ELR (cell line): ENCODE measurements at places on chromosomes 7 and 10.
A peak's percentile ranks its signal among the peaks of the same experiment; 100 is the strongest.

DNA sequence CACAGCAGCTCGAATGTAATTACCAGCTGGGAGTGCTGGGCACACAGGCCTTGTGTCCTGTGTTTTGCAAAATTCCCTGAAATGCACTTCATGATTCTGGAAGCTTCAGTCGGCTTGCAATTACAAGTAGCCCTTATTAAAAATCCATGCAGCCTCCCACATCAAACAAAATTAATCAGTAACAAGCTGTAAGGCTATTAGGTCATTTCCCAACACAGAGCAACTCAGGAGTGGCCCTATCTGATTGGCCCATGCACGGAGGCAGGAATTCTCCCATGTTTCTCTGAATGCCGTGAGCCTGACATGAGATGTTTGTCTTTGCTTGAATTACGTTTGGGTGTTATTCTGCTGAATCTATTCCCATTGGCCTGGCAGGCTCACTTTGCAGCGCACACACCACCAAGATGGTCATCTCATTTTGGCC lies 36.9 kb downstream of the FOXL3 start:
- no peak for DNase-seq

GRCh38 chr7:81672872-81673271 lies 97.0 kb downstream of the HGF start:
- DNase-seq, result no peak

DNA sequence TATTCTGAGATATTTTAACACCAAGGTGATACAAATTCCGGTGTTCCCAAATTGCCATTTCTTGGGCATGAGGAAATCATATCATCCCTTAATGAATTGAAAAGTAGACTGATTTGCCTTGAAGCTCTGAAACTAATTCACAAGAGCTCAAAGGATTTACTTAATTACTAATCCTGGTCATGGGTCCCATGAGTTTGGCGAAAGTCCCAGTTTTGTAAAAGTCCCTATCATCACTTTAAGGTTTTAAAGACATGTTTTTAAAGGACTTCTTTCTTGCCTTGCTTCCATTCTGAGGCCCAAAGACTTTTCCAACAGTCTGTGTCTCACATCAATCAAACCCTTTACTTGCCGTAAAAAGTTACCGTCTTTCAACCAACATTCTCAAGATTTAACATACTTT lies 377.9 kb downstream of the DNAJB9 start:
- no peak for DNase-seq

DNA sequence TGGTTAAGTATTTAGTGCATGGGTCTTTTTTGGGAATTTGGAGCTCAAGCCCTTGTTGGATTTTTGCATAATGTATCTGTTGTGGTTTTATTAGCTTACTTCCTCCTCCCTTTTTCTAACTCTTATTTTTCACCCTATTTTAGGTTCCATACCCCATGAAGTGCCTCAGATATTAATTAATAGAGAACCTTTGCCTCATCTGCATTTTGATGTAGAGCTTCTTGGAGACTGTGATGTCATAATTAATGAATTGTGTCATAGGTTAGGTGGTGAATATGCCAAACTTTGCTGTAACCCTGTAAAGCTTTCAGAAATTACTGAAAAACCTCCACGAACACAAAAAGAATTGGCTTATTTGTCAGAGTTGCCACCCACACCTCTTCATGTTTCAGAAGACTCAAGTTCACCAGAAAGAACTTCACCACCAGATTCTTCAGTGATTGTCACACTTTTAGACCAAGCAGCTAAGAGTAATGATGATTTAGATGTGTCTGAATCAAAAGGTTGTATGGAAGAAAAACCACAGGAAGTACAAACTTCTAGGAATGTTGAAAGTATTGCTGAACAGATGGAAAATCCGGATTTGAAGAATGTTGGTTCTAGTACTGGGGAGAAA lies 28.0 kb downstream of the SIRT1 start:
- no peak for DNase-seq

- no peak for DNase-seq
Measured at GRCh38 chr7:2984091-2984490, 59.6 kb downstream of the CARD11 start.

GRCh38 chr10:86360657-86361056 lies 5.9 kb downstream of the GRID1 start:
- DNase-seq, result no peak

GRCh38 chr10:36451391-36451970 lies 673.9 kb upstream of the ANKRD30A start:
- DNase-seq, result no peak

DNA sequence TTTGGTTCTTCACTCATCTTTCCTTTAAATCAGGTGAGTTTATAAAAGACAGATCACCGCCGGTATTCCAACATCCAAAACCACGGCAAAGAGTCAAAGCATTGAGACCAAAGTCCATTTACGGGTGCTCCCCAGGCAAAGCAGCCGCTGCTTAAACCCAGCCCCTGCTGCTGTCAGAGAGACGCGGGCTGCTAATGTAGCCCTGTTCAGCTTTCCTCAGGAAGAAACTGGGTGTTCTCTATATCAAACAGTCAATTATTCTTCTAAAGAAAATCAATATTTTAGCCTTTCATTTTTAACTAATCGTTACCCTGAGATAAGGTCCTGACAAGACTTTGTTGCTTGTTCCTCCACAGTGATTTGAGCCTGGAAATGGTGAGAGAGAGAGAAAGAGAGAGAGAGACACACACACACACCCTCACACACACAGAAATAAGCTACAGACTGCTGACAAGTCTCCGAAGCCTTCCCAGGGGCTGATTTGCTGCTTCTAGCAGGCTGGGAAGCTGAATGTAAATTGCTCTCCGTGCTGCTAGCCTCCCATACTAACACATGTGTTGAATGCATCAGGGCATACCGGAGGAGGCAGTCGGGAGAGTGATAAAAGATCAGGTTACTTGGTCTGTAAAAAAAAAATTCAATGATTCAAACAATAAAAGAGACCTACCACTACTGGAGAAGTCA lies 183.0 kb upstream of the ANK3 start:
- peak; percentile 34 for DNase-seq

DNA sequence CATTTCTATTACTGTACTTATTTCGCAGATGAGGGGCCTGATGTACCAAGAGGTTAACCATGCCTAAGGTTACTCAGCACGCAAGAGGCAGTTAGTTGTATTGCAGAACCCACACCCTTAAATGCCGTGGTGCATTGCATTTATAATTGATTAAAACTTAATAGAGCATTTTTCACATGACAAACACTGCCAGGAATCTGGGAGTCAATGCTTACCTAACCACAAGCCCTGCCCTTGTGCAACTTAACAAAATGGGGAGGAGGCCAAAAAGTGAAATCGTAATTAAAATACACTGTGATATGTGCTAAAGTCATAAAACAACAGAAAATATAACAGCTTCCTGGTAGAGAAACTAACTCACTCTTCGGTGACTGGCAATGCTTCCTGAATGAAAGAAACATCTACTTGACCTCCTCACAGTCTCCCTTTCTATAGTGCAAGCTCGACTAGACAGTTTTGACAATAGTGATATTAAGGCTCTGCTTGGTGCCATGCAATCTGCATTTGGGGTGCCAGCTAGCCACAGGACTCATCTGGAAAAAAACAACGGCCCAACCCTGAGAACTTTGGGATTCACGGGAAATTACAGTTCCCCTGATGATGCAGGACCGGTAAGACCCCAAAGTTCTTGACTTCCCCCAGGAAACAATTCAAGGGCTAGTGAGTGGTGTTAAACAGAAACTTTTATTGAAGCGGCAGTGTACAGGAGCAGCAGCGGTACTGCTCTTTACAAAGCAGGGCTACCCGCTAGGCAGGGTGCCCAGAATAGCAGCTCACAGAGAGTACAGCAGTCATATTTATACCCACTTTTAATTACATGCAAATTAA lies 612.4 kb downstream of the TNS3 start:
- peak; percentile 2 for DNase-seq

- DNase-seq, result no peak
Measured at GRCh38 chr7:144579687-144580086, 176.2 kb upstream of the NOBOX start.

DNA sequence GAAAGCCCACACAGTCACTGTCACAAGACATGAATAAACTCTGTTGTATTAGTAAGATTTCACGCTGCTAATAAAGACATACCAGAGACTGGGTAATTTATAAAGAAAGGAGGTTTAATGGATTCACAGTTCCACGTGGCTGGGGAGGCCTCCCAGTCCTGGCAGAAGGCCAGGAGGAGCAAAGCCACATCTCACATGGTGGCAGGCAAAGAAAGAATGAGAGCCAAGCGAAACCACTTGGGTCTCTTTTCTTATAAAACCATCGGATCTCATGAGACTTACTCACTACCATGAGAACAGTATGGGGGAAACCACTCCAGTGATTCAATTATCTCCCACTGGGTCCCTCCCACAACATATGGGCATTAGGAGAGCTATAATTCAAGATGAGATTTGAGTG lies 110.2 kb downstream of the ST8SIA6 start:
- DNase-seq, result no peak

GRCh38 chr7:53191836-53192443 lies 156.5 kb downstream of the POM121L12 start:
- no peak for DNase-seq

- no peak for DNase-seq
Measured at GRCh38 chr10:117334926-117335325, 40.3 kb downstream of the PDZD8 start.

DNA sequence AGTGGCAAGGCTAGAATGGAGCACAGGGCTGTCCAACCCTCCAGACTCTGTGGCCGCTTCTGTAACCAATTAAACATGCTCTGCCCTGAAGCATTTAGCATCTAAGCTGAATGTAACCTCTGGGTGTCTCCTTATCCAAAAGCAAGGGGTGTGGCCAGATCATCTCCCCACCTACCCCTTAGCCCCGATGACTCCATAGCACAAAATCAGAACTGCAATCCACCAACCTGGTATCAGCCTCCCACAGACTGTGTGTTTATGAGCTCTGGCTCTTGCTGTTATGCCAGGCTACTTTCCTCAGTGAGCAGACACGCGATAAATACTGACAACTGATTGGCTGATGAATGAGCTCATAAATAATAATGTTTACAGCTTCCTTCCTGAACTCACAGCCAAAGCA lies 3.2 kb downstream of the FRMD4A start:
- peak; percentile 10 for DNase-seq

DNA sequence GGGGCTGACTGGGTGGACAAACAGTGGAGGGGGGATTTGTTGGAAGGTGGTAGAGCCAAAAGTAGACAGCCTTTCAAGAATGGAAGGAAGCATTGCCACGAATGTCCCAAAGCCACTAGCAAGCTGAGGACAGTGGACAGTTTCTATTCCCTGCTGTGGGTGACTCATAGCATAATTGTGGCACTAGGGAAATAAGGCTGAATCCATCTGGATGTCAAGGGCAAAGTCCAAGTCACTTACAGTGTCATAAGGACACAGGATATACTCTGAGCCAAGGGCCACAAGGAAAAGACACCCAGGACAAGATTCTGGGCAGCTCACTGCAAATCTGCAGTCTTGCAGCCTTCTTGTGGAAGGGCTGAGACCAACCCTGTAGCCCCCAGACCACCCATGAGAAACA lies 79.7 kb downstream of the FRMPD2 start:
- DNase-seq, result no peak

DNA sequence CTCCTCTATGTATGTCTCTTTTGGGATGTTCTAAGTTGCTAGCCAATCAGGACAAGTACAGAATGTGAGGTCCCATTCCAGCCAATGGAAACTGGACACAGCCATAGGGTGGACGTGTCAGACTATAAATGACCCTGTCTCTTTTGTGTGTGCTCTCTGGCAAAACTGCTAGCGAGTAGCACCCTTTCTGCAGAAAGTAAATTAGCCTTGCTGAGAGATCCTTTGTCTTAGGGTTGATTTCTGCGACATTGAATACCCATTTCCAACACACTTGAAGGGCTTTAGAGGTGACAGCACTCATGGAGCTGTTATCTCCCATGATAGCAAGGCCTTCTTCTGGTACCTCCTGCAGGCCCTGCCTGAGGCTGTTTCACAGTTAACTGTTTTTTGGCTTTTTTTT lies 107.5 kb downstream of the CCNY start:
- DNase-seq, result no peak

- no peak for DNase-seq
Measured at GRCh38 chr10:8352171-8353075, 297.9 kb downstream of the GATA3 start.

GRCh38 chr7:100430493-100431285 lies 1.1 kb downstream of the MEPCE start:
- peak; percentile 35 for DNase-seq

DNA sequence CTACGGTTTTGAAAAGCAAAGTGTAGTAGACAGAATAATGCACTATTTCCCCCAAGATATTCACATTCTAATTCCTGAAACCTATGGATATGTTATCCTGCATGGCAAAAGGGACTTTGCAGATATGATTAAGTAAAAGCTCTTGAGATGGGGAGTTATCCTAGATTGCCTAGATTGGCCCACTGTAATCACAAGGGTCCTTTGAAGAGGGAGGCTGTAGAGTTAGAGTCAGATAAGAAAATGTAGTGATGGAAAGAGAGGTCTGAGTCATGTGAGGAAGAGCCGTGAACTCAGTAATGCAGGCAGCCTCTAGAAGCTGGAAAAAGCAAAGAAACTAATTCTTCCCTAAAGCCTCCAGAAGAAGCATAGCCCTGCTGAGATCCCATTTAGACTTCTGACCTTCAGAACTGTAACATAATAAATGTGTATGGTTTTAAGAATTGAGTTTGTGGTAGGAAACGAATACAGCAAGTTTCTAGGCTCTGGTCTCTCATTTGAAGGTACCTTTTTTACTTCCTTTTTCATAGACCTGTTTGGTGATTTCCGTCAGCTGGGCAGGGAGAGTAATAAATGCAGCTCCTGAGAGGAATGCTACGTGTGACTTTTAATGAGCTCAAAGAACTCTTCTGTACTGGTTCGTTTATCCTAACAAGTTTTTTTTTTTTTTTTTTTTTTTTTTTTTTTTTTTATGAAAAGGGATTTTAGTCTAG lies 41.9 kb upstream of the NXPH1 start:
- no peak for DNase-seq

DNA sequence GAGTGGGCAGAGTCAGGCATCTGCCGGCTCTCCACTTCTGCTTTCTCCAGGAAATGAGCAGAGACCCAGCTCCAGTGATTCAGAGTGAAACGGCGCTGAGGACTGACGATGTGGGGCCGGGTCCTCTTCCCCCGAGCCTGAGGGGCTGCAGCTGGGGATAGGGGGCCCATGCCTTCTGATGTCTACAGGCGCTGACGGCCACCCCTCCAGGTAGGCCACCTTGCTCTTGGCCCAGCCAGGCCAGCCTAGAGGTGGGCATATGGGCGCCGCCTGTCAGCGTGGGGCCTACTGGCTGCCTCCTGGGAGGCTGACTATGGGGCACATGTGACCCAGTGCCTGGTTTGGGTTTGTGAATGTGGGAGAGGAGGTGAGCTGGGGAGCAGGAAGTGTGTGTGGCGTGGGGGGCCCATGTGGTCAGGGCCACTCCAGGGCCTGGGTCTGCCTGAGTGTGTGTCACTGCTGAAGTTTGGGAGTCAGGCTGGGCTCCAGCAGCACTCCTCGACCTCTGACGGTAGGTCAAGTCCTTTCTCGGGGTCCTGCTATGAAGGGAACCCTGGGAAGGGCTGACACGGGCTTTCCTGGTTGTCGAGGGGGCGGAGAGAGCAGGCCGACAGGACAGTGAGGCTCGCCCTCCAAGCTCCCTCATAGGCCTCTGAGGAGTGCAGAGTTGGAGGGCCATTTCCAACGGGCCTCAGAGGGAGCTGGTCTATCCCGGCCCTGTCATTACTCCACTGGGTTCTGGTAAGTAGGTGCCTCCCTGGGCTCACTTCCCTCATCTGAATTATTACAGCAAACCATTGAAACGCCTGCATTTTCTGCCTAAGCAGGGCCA lies at the start of gene WDFY4:
WDFY4 (plus strand) TSS at position 82 of the 832 bp plus-strand sequence. CDS start 24,860 bp downstream, outside the sequence.
- no peak for DNase-seq
